Stimulated activated CD4-positive, alpha-beta T cell treated with anti-CD3 and anti-CD28 coated beads, Interleukin-1b, Interleukin-23, amount 100 ng/mL, for 1 hour (primary cell): ENCODE measurements at places on chromosomes 5 and 9.

- DNase-seq, result no peak
Observed at GRCh38 chr5:40270274-40270845, 409.4 kb upstream of the PTGER4 start.

GRCh38 chr9:87653941-87654340 is 72.0 kb upstream of the CTSL start:
- no peak for DNase-seq

- DNase-seq, result no peak
Observed at GRCh38 chr5:180336234-180337020, 16.7 kb downstream of the GFPT2 start.

GRCh38 chr9:100492952-100493351 is 20.0 kb downstream of the TMEFF1 start:
- no peak for DNase-seq

DNA sequence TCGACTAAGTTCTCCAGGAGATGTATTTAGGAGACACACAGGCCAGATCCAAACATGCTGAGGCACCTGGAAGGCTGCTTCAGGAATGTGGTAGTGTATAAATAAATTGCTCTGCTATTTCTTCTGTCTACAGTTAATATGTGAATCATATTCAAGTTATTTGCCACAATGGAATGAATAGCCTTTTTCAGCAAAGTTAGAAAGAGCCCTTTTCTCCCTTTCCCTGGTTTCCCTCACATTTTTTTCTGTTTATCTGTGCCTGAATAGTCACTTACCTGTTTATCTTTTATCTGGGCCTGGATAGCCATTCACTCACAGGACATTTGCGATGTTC is 44.1 kb upstream of the CLINT1 start:
- no peak for DNase-seq

- DNase-seq, result no peak
Observed at GRCh38 chr9:133113163-133113948, 7.7 kb downstream of the RALGDS start.

- no peak for DNase-seq
Observed at GRCh38 chr9:72734631-72735030, 213.2 kb downstream of the TMC1 start.

DNA sequence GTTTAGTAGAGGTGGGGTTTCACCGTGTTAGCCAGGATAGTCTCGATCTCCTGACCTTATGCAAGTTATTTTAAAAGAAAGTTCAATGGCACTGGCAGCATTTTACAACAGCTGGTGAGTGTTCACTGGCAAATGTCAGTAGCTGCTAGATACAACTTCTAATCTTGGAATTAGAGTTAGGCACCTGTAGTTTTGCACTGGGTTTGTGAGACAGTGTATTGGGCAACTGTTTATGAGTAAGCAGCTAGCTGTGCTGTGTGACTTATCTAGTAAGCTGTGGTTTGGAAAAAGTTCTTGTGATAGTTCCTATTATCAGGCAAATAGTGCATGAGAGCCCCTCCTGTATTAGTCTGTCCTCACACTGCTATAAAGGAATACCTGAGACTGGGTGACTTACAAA is 61.5 kb downstream of the UBE2QL1 start:
- no peak for DNase-seq

DNA sequence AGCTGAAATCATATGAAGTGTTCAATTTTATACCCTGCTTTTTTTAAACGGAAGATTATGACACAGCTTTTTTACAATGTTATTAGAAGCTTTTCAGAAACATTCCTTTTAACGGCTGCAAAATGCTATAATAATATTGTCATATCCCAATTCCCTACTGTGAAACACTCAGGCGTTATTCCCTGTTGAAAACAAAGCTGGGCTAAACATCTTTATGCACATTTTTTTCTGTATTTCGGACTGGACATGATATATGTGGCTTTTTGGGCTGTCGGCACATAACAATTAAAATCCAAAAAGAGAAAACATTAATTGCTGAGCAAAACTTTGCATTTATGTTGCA is 12.0 kb upstream of the CTSL start:
- no peak for DNase-seq

DNA sequence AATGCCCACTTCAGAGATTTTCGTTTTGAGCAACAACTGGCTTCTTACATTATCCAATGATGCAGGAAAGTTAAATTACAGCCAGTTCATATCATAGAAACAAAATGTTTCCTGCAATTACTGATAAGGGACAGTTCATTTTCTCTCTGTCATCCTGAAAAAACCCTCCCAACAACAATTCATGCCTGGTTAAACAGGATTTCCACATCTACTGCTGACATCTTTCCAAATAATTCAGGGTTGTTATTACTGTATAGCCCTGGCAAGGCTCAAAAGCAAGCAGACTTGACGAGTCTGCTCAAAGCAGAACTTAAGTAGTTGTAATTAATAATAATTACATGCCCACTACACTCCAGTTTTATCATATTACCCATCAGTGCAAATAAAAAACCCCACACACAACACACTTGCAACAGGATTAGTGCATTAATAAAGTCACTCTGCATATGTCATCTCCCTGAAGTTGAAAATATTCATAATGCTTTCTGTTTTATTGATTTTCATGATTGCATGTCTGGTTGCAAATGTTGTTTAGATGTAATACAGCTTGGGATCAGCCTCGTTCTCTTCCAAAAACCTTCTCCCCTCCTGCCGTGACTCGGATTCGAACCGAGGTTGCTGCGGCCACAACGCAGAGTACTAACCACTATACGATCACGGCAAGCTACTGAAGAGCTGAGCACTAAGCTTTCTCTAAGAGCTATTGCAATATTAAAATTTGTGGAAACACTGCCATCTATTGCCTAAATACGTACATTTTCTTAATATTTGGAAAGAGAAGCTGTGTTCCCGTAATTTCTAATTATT is 119.6 kb upstream of the NFIB start:
- no peak for DNase-seq

DNA sequence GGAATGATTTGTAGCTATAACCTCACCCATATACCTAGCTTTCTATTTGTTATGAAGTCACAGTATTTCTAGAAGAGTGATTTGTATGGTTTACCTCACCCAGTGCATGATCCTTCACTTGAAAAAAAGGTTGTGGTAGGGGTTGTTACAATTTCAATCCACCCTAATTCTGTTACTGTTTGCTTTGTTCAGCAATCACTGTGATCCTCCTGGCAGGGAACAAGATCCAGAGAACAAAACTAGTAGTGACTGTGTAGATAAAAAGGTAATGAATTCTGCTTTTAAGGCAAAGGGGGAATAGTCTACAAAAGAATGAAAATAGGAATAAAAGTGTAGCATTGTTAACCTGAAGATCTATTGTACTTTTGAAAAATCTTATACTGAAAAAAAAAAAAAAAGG is 191.3 kb upstream of the SH3GL2 start:
- DNase-seq, result no peak

DNA sequence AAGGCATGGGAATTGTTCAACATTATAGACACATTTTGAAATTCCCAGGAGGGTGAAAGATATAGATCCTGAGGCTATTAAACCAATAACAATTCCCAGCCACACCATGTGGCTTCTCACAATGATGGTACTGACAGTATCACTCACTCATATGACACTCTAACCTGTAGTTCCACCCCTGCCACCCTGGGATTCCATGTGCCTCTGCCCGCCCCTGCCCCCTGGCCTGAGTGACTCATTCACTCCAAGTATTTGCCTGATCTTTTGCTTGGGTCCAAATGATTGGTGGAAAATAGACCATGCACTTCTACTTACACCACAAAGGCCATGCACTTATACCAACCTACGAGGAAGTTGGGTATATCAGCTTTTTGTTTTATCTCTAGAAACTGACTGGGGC is 305.2 kb upstream of the DAB2 start:
- DNase-seq, result no peak

GRCh38 chr9:72684615-72685014 is 163.2 kb downstream of the TMC1 start:
- no peak for DNase-seq

DNA sequence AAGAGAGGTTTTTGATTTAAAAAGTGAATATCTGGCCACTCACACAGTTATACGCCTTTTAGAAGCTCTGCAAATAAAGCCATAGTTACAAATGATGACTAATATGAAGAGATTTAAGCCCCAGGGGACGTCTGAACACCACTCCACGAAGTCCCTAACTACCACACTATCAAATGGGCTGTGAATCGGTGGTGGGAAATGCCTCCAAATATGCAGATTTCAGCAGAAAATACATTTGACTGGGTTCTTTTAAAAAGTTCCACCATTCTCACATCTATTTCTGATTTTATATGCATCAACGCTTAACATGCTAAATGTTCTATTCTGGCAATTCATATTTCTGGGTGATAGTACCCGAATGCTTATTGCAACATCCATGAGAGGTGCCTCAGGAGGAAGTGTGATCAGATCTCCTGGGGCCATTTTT is 22.5 kb downstream of the TICAM2 start:
- DNase-seq, result no peak

DNA sequence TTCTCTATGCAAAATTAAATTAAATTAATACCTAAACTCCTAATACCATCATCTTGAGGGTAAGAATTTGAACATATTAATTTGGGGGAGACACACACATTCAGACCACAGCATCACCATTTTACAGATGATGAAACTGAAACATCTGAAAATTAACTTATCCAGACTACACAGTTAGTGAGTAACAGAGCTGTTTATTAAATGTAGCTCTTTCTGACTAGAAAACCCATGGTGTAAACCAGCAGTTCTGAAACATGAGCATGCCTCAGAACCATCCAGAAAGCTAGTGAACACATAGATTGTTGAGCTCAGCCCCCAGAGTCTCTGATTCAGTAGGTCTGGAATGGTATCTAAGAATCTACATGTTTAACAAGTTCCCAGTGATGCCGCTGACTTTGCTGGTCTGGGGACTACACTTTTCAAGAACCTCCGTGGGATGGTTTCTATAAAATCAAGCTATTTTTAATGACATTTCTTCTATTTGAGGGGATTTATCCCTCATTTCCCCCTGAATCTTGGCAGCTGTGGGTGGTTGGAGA is 113.5 kb downstream of the RORB start:
- no peak for DNase-seq

DNA sequence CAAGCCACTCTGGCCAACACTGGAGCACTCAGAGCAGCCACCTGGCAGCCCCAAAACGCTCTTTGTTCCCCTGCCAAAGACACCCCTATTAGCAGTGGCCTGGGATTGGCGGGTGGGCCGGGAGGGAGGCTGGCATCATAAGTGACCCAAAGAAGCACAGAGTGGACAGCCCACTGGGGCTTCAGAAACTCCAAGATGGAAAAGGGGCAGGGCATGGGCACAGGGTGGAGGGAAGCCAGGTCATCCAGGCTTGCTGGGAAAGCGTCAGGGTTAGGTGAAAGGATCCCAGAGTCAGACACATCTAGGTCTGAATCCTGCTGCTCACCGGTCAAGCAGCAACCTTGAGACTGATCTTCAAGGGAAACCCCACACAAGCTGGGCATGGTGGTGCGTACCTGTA is 14.8 kb downstream of the EEIG1 start:
- no peak for DNase-seq

GRCh38 chr5:9570876-9571275 is 25.0 kb upstream of the SEMA5A start:
- DNase-seq, result no peak

GRCh38 chr9:85040146-85040545 is 370.6 kb downstream of the NTRK2 start:
- no peak for DNase-seq
